ENCODE measurements at places on chromosomes 13 and 19. TPM values are rescaled to one million over a fixed set of nuclear protein-coding genes. Genes with fewer than 3 reads are reported as not detected.
A peak's percentile ranks its signal among the peaks of the same experiment; 100 is the strongest.

KLC3 gene
- 3.3 TPM for total RNA-seq

ZIK1 gene
- total RNA-seq, result 9.3 TPM

DNA sequence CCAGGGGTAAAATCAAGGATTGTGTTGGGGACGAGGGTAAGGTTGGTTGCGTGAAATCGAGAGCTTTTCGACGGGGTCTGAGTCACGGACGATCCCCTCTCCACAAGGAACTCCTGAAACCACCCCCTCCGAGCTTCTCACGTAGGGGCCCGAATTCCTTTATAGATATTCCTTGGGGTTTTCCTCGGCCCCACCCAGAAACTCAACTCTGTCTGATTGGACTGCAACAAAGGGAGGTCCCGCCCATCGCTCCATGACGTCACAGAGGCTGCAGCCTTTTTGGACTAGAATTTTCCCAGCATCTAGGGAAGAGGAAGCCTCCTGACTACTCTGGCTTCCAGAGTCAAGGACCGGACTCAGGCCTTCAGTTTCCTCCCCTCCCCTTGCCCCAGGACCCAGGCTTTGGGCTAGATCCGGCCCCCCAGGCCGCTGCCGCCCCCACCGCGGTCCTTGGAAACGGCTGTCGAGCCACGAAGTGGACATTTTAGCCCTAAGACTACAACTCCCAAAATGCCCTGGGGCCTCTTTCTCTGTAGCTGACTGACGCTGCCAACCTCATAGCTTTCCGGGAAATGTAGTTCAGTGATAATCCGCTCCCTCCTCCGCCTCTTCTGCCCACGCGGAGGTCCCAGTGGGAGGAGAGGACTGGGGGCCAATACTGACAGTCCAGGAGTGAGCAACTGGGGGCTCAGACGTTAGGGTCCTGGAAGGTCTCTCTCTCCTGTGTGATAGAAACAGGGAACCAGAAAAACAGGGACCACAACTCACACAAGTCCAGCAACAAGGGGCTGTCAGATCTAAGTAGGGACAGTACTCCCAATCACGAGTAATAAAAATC is at the start of gene IZUMO1:
Gene IZUMO1, minus strand, starts transcription at position 172 of the 838 bp plus-strand sequence. CDS start 1,050 bp downstream, outside the sequence.
- DNase-seq, result peak; percentile 92

GRCh38 chr19:33557196-33557595 is 35.6 kb upstream of the PEPD start:
- DNase-seq, result no peak

GRCh38 chr13:111326981-111327642 is 6.7 kb downstream of the TEX29 start:
- no peak for DNase-seq

GRCh38 chr13:101751488-101751887 is 299.0 kb downstream of the ITGBL1 start:
- peak; percentile 26 for DNase-seq

GRCh38 chr19:44807652-44808462 is 1.0 kb upstream of the BCAM start:
- peak; percentile 87 for DNase-seq
